Anterior cingulate cortex (tissue), 58 donors: ENCODE measurements at places on chromosomes 16 and 17.

GRCh38 chr17:29140631-29141513 lies 39.3 kb downstream of the MYO18A start:
- no peak for DNase-seq

- no peak for DNase-seq
Observed at GRCh38 chr17:60792250-60792898, 114.7 kb downstream of the BCAS3 start.

DNA sequence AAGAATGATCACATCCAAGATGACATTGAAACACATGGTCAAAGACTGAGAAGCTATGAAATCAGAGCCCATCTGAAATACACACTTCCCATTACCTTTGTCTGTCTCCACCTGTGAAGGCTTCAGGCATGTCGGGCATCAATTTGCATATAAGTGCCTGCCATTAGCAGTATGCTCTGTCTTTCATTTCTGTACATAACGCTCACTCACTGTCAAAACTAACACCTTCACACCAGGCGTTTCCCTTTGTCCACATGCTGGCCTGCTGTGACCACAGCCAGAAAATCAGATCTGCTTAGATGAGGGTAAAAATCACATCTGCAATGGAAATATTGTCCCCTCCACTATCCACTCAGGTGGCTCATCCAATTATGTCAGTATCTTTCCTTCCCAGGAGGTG lies 524.8 kb downstream of the TOX3 start:
- no peak for DNase-seq

DNA sequence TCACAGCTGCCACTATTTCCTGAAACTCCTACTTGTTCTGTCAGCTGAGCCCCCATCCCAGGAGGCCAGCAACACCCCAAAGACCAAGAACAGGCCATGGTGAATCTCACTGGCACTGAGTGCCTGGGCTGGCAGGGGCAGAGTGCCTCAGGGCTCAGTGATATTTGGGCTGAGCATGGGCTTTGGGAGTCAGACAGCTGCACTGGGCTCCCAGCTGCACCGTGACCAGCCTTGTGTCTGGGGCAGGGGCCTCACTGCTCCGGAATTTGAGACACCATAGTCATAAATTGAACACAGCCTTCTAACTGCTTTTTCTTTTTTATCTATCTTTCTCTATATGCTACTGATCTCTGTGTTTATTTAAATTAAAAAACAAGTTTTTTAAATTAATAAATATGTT lies 1744.2 kb downstream of the TP53TG3F start:
- no peak for DNase-seq

DNA sequence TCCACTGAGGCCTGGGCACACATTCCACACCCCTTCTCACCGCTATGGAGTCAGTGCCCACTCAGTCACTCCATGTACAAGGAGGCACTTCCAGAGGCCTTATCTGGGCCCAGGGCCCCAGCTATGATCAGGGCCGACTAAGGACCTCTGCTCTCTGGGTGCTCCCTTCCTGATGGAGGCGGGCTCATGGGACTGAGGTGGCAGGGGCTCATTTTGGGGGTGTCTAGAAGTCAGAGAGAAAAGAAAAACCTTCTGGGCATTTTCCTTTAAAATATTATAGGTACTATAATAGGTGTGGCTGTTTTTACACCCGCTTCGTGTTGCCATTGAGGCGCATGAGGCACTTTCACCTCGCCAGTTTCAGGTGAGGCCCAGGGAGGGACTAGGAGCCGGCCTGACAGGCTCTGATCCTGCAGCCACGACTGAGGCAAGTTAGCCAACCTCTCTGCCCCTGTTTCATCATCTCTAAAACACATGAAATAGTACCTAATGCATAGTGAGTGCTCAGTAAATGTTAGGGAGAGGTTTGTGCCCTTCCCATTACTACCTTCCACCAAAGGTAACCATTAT lies 14.4 kb downstream of the B9D1 start:
- DNase-seq: no peak

DNA sequence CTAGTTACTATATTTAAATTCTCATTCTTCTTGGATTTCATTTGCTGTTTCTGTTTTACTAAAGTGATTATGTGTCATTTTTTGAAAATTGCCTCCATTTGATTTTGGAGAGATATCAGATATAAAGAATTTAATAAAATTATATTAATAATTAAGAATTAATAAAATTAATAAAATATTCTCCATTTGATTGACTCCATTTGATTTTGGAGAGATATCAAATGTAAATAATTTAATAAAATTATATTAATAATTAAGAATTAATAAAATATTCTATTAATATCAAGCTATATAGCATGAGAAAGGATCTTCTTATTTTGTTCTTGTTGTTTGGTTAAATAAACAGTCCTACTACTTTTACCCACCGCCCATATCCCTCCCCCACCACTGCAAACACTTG lies 23.0 kb downstream of the STXBP4 start:
- no peak for DNase-seq

DNA sequence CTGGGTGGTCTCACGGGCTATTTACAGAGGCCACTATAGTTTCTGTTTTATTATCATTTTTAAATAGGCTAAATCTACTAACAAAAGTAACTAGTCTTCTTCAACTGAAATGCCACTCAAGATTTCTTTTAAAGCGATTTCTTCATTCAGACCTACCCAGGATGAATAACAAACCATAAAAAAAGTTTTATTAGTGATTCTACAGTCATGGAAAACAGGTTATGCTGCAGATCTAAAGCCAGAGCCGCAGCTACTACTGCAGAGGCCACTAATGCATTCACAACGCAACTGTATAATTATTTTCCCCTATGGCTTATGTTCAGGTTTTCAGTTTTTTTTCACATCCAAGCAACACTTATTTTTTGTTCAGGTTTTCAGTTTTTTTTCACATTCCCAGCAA lies 136.2 kb upstream of the AXIN2 start:
- DNase-seq: no peak

DNA sequence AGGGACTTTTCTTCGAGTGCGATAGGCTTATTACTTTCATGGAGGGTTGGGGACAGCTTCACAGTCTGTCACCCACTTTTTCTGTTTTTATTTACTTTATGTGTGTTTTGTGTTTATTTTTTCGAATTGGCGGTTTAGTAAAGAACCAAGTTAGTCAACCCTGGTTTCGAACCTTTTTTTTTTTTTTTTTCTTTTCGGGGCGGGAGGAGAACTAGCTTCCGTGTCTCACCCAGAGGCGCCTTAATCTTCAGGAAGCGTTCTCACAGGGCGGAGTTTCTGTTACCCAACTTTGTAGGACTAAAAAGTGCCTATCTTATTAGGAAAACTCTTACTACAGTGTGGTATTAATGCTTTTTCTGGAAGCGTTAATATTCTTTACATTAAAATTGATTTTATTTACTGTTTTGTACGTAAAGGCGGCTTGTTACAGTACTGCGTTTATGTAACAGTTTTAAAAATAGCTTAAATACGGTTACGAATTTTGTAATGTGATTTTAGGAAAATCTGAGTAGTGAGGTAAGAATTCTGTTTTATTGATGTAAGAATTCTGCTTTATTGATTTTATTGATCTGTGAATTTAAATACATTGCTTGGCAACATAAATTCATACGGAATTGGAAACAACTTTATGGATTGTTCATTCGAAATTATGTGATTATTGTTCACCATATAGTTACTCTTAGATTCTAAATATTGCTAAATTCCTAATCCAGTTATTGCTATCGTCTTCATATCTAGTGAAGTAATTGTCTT lies 885 bp downstream of the ZNF207 start:
- no peak for DNase-seq

- peak; percentile 71 for DNase-seq
Observed at GRCh38 chr16:57648581-57649442, 19.3 kb upstream of the ADGRG3 start.

GRCh38 chr17:56326001-56326359 lies 172.7 kb downstream of the ANKFN1 start:
- no peak for DNase-seq

GRCh38 chr17:59533694-59534093 lies 31.7 kb upstream of the DHX40 start:
- DNase-seq: no peak

GRCh38 chr17:59842901-59843652 lies 49.7 kb downstream of the TUBD1 start:
- DNase-seq: no peak

DNA sequence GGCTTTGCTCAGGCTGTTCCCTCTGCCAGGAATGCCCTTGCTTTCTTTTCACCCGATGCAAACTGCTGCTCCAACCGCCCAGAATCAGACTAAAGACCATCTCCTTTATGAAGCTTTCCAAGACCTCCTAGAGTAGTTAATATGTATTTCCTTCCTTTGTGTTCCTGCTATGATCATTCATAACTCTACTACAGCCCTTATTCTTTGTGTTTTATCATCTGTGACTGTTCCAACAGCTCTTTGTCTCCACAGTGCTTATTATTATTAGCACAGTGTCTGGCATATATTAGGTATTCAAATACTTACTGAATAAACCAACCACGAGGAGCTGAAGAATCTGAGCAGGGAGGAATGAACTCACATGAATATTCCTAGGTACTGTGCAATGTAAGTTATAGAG lies 7.6 kb downstream of the PSME3IP1 start:
- DNase-seq: no peak

- peak; percentile 63 for DNase-seq
Observed at GRCh38 chr17:17824119-17824782, 12.5 kb downstream of the SREBF1 start.

GRCh38 chr17:19647697-19648474 lies 665 bp upstream of the ALDH3A2 start:
- DNase-seq: peak; percentile 76

GRCh38 chr17:59838052-59838916 lies 54.5 kb downstream of the TUBD1 start:
- no peak for DNase-seq

- no peak for DNase-seq
Observed at GRCh38 chr17:31274252-31274651, 22.8 kb downstream of the OMG start.

- DNase-seq: peak; percentile 91
Observed at GRCh38 chr16:89395150-89396142, 94.9 kb downstream of the ANKRD11 start.

GRCh38 chr17:10050597-10051101 lies 145.6 kb upstream of the RCVRN start:
- DNase-seq: no peak

GRCh38 chr17:12133183-12133582 lies 112.5 kb downstream of the MAP2K4 start:
- DNase-seq: no peak

DNA sequence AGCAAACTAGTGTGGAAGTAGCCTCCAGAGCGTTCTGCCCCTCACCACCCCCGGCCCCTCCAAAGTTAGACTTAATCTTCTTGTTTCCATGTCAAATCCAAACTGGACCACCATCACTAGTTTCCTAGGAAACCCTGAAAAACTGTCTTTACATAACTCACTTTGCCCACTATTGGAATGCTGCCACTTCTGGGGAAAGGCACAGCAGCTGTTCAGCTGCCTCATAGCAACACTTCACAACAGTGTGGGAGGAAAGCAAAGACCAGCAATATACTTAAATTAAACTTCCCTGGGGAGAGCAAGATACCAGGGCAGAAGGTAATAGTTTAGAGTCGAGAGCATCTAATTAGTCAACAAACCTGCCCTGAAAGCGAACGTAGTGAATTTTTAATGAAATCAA lies 452.2 kb downstream of the KCNJ2 start:
- DNase-seq: peak; percentile 13

DNA sequence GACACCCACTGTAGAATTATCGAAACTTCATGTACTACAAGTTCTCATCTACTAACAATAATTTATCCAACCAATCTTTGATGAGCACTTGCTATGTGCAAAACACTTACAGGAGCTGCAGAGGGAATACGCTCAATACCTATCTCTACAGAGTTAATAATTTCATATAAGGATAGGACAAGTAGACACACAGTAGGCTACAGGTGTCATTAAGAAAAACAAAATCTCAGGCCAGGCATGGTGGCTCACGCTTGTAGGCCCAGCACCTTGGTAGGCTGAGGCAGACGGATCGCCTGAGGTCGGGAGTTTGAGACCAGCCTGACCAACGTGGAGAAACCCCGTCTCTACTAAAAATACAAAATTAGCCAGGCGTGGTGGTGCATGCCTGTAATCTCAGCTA lies 91.3 kb upstream of the PLEKHM1 start:
- no peak for DNase-seq

DNA sequence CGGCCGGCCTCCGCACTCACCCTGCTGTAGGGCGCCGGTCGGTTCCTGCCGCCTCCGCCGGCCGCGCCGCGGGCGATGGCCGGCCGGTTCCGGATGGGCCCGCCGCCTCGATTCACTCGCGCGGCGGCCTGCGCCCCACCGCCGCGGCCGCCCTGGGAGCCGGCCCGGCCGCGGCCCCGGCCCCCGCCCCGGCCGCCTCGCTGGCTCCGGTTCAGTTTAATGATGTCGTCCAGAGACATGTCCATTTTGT lies 158 bp downstream of the ALYREF start:
- DNase-seq: no peak

- DNase-seq: no peak
Observed at GRCh38 chr17:63173903-63174302, 207.9 kb downstream of the TANC2 start.

- no peak for DNase-seq
Observed at GRCh38 chr17:68596411-68596945, 4.7 kb downstream of the FAM20A start.

DNA sequence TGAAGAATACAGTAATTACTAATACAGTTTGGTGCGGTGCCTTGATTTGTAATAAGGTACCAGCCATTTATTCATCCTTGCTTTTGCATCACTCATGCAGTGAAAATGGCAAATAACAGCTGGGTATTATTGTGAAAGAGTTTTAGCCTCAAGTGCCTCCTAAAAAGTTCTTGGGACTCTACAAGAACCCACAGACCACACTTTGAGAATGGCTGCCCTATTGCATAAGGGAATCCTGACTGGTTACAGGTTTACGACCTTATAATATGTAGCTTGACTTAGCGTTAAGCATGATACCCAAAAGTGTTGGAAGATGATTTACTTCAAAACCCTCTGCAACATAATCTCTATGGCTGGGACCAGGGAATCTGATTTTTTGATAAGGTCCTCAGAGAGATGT lies 4.2 kb downstream of the MYH13 start:
- DNase-seq: no peak

GRCh38 chr16:23501291-23501690 lies 9.0 kb downstream of the GGA2 start:
- no peak for DNase-seq

- peak; percentile 66 for DNase-seq
Observed at GRCh38 chr17:1143573-1143972, 36.2 kb downstream of the ABR start.

GRCh38 chr17:48416971-48417370 lies 13.0 kb downstream of the SKAP1 start:
- DNase-seq: no peak

DNA sequence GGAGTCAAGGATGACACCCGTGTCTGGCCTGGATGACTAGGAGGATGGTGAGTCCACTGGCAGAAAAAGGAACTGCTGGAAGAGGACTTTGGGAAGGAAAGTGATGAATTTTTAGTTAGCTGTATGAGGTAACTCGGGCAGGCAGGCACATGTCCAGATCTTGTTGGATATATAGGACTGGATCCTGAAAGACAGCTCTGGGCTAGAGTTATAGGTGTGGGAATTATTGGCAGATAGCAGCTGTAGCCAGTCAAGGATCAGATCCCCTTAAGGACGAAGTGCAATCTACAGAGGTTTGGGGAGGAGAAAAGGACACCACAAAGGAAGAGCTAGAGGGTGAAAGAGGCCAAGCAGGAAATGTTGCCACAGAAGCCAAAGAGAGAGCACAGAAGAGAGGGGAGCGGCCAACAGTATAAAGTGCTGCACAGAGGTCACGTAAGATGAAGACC lies 10.1 kb downstream of the CYB5D1 start:
- no peak for DNase-seq
